Activated CD8-positive, alpha-beta memory T cell treated with anti-CD3 and anti-CD28 coated beads for 48 hours (primary cell): ENCODE measurements at places on chromosomes 1 and 21.

- DNase-seq, result no peak
Measured at GRCh38 chr1:182795563-182796228, 6.1 kb downstream of the NPL start.

- no peak for DNase-seq
Measured at GRCh38 chr1:87435484-87435883, 106.8 kb downstream of the LMO4 start.

DNA sequence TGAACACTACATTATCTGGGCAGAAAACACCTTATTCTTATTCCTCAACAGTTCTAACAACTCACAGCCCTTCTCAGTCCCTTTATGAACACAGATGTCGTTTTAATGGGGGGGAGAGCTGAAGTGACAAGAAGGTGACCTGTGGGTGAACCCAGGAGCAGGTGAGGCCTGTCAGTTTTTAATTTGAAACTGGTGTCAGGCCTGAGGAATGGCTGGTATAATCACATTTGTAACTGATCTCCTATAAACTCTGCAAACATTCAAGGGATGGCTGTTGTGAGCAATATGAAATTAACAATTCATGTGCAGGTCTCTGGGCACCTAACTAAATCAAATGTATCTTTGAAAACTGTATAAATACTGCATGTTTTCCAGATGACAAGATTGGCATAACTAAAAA, 362.1 kb upstream of the NR5A2 start:
- DNase-seq, result no peak

GRCh38 chr1:98384461-98385141, 276.9 kb upstream of the SNX7 start:
- no peak for DNase-seq

DNA sequence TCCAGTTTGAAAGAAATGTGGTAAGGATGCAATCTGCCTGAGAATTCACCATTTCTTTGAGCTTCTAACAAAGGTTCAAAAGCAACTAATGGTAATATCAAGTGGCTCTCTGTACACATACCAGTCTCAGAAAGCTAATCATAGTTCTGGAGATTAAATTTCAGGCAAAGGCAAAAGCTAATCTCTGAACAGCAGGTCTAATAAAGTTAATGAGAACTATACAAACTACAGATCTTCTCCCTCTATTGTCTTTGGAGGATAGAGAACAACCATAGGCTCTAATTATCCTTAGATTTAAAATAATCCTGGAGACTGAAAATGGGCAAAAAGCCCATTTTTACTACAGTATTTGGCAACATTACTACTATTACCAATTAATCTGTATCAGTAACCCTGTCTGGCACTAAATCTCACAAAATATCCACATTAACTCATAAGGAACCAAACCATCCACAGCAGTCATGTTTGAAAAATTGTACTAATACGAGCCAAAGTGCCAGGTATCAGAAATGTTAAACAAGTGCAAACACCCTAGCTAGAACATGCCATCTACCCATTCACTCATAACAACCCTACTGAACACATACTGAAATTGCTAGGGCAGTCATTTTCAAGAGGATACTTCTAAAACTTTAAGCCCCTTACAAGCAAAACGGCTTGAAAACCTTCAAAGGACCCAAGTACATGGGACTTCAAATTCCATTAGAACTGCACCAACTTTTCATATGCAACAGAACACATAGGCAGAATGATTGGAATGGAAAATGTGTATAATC, 4.8 kb downstream of the DIPK1A start:
- DNase-seq, result no peak

- no peak for DNase-seq
Measured at GRCh38 chr1:228368801-228369607, 37.6 kb downstream of the TRIM11 start.
